ENCODE measurements at places on chromosomes 11 and 22.

GRCh38 chr11:88435415-88435814, 97.9 kb upstream of the CTSC start:
- DNase-seq, result no peak

DNA sequence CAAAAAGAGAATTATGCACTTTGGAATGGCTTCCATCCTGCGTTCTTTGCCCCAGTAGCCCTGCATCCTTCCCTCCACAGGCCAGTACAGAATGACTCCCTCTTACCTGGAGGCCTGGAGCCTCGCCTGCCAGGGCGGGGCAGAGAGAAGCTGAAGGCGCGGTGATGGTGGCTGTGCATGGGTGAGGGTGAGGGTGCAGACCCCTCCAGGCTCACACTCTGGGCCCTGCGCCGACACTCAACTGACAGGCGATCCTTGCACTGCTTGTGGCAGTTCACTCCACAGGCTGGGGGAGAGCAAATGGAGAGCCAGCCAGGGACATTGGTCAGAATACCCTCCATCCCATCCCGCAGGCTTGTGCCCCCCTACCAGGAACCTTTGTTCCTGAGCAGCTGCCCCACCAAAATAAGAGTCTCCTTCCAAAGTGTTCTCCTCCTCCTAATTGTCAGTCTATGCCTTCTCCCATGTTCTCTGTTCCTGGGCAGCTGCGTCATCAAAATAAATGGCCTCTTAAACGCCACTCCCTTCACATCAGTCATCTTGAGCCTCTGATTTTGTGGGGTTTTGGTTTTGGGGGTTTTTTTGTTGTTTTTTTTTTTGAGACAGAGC, 5.9 kb upstream of the NRXN2 start:
- no peak for DNase-seq

GRCh38 chr11:102494216-102494615, 36.3 kb downstream of the MMP7 start:
- no peak for DNase-seq

DNA sequence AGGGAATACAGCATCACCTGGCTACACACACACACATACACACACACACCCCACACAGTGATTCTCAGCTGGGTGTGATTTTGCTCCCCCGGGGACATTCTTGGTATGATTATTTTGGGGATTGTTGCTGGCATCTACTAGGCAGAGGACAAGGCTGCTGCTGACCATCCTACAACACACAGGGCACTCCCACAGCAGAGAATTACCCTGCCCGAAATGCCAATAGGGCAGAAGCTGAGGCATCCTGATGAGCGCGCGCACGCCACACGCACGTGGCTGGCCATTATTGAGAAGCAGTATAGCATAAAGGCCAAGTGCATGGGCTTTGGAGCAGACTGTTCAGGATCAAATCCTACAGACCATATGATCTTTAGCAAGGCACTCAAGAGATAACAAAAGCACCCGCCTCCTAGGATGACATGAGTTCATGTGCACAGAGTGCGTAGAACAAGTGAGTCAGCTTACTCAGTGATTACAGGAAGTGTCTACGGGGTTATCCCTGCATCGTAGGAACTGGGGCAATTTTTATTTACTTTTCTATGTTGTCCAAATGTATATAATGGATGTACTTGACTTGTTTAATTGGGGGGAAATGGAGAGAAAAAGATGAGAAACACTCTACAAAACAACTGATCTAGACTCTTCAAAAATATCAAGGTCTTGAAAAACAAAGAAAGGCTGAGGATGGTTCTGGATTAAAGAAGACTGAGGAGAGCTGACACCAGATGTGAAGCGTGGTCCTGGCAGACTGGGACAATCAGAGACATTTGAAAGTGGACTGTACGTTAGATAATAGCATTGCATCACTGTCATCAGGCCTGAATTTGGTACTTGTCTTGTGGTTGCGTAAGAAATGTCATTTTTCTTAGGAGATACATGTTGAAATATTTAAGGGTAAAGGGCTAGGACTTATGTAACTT, 7.2 kb upstream of the EHD1 start:
- DNase-seq, result peak; percentile 53

GRCh38 chr11:85040166-85040565, 587.0 kb downstream of the DLG2 start:
- DNase-seq, result no peak

GRCh38 chr11:57290288-57290687, 34.5 kb downstream of the TNKS1BP1 start:
- DNase-seq, result no peak

DNA sequence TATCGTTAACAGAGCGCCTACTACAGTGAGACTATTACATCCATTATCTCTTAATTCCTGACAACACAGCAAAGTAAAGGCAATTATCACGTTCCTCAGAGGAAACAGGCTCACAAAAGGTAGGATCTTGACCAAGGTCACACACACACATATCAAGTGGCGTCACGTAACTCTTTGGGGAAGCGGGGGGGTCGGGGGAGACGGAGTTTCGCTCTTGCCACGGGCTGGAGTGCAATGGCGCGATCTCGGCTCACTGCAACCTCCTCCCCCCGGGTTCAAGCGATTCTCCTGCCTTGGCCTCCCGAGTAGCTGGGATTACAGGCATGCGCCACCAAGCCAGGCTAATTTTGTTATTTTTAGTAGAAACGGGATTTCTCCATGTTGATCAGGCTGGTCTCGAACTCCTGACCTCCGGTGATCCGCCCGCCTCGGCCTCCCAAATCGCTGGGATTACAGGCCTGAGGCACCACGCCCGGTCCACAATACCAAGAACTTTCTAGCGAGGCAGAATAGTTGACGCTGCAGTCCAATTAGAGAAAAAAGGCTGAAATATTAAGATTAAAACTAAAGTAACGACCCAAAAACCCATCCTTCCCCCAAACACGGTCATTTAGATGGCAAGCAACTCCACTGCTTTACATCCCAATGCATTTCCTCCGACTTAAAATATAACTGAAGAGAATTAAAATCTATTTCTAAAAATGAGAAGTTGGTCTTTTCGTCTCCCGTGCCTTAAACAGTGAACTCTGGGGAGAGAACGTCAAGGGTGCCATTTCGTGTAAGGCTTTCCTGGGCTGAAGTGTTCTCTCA, 1.2 kb downstream of the DDX17 start:
- DNase-seq, result peak; percentile 77
